ENCODE measurements at places on chromosomes 2 and 18.

- DNase-seq: no peak
Observed at GRCh38 chr2:55357927-55358326, 61.7 kb downstream of the CCDC88A start.

DNA sequence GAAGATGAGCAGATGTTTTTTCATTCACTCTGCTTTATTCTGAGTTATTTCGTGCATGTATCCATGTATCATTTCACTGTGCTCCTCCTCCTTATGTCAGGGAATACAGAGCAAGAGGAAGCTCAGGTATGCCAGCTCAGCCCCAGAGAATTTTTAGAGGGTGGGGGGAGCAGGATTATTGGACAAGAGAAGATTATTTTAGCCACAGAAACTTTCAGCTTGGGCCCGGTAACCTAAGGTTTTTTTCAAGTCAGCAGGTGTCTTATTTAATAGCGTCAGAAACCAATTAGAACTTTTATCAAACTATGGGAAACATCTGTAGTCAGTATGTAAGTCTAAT lies 232.9 kb upstream of the SIX3 start:
- DNase-seq: no peak

GRCh38 chr2:164141271-164141670 lies 405.5 kb upstream of the FIGN start:
- no peak for DNase-seq

DNA sequence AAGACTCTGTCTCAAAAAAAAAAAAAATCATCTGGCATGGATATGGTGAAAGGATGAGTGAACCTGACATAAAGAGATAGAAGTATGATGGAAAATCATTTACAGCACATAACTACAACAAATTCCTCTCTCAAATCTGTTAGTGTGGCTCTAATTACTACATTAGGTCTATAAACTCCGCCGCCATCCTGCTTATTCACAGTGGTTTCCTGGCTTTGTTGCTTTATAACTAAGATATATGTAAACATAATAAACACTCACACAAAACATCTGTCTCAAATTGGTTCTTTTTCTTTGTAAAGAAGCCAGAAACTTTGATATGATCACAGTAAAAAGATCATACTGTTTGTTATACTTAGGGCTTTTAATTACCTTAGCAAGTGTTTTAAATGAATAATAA lies 412.6 kb upstream of the FAM98A start:
- no peak for DNase-seq

DNA sequence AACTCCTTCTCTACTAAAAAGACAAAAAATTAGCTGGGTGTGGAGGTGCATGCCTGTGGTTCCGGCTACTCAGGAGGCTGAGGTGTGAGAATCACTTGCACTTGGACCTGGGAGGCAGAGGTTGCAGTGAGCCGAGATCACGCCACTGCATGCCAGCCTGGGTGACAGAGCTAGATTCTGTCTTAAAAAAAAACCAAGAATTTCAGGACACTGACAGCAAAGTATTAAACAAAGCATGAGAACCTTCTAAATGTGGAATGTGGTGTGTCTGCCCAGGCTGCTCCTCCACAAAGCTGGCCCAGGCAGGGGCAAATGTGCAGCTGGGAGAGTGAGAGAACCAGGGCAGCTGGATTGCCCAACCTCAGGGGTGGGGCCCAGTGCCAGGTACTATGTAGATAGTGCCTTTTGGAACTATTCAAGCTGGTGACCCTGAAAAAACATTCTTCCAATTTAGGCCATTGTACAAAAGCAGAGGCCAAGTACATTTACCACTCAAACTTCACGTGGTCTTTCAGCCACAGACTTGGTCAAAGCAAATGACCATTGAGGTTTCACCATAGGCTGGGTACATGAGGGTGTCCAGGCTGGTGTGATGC lies 6.7 kb upstream of the UGT1A5 start:
- DNase-seq: no peak

DNA sequence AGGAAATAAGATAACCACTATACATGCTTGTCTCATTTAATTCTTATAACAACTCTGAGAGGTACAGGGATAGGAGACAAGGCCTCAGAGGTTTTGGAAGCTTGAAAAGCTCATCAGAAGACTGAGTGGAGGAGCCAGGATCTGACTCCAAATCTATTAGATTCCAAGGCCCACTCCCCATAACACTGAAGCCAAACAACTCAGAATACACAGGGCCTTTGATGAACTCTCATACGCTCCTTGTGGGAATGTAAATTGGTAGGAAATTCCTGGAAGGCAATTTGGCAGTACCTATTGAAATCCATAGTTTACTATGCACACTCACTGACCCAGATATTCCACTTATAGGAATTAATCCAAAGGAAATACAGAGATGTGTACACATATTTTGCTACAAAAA lies 27.9 kb downstream of the WIPF1 start:
- DNase-seq: no peak

DNA sequence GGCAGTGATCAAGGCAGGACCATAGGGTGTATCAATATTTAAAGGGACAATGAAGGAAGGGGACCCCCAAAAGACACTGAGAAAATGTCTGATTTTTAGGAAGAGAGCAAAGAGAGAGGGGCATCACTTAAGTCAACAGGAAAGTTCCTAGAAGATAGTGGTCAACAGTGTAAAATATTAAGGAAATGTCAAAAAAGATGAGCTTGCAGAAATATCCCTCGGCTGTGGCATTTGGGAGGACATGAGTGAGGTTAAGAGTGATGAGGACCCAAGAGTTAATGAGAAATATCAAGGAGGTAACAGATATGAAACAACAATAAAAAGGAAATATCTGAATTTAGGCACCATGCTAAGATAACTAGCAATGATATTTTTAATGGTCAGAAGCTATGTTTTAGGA lies 339.6 kb downstream of the TGIF1 start:
- DNase-seq: no peak

DNA sequence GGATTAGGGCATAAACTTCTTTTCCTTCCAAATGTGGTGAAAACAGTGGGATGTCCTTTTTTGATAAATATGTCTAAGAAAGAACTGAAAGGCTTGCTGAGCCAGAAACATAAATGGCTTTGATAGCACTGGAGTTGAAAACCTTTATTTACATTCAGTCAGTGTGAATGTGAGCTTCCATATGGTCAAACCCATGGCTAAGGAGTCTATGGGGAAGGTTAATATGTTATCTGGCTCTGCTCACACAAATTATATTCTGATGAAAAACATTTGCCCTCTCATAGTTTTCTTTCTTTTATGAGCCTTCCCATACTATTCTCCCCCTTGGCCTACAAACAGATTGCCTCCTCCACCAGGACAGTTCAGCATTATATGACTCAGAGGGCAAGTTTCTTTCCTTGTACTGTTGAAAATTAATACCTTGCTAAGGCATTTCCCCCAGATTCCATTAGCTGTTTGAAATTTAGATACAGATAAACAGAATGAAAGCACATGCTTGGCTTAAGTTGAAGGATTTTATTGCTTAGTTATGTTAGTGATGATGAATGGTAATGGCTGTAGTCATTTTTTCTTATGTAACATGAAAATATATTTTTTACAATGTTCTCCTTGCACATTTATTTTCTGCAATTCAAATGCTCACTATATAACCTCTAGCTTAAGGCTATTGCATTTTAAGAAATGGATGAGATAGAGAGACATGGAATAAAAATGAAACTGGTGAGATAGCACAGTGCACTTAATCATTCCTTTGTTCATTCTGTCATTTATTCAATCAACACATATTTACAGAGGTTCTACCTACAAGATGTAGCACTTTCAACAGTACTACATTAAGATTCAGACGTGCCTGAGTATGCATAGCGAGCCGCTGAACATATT lies 544.1 kb downstream of the LRRTM4 start:
- DNase-seq: no peak

GRCh38 chr2:237011206-237011795 lies 74.4 kb upstream of the COPS8 start:
- no peak for DNase-seq

DNA sequence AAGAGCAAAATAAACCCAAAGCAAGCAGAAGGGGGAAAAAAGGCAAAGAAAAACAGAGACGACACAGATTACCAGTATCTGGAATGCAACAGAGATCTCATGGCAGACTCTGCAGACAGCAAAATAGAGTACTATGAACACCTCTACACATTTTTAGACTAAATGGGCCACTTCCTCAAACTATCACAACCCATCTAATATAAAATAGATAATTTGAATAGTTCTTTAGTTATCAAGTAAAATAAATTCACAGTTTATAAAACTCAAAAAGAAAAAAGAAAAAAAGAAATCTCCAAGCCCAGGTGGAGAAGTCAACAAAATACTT lies 16.6 kb downstream of the SESTD1 start:
- DNase-seq: no peak

- no peak for DNase-seq
Observed at GRCh38 chr2:43538034-43538670, 57.7 kb downstream of the THADA start.

GRCh38 chr18:49081511-49082155 lies 130.9 kb upstream of the SMAD7 start:
- DNase-seq: no peak

DNA sequence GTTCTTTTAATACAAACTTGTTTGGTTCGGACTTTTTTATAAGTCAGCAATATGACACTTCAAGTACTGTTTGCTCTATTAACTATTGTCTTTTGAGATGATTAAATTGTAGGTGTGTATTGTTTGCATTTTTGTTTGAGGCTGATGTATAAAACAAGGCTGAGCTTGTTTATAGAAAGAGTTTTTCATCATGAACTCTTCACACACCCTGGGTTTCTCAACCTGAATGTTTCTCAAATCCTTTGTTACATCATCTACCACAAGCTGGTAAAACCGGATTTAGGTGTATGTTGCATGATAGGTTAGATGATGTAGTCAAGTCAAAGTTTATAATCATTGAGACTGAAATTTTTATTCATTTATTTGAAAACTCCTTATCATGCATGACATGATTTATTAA lies 335.2 kb upstream of the LRATD1 start:
- DNase-seq: no peak

- DNase-seq: no peak
Observed at GRCh38 chr2:223915071-223915470, 30.1 kb downstream of the WDFY1 start.

- DNase-seq: no peak
Observed at GRCh38 chr2:451495-451894, 163.6 kb upstream of the ALKAL2 start.

- no peak for DNase-seq
Observed at GRCh38 chr2:102268510-102269199, 42.7 kb upstream of the IL1RL1 start.

GRCh38 chr18:47063096-47063495 lies 27.7 kb upstream of the ELOA2 start:
- no peak for DNase-seq

DNA sequence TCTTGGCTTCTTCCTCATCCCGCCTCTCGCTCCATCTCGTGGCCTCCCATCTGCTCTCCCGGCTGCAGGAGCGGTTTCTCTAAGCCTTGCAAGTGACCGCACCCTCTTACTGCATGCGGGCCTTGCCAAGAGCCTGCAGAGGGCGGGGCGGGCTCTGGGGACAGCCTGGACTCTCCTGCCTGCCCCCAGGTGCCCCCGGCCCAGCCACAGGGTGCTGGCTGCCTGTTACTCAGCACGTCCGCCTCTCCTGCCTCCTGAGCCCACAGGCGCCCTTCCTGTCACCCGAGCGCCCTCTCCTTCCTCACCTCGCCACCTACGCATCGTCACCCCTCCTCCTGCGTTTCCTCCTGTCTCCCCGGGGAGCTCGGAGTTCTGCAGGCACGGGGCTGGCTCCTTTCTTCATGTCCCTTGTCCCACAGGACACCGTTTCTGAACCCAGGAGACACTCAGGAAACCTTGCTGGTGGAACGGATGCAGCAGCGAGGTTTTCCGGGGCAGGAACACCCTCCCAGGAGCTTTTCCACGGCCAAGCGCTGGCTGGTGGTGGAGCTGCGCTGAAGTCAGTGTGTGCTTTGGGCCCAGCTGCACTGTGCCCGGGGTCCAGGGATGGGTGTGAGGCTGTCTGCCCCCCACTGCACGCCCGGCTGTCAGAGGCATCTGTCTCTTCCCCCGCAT lies 28.5 kb downstream of the HPCAL1 start:
- no peak for DNase-seq

GRCh38 chr18:44507729-44508325 lies 172.9 kb upstream of the SETBP1 start:
- DNase-seq: no peak

DNA sequence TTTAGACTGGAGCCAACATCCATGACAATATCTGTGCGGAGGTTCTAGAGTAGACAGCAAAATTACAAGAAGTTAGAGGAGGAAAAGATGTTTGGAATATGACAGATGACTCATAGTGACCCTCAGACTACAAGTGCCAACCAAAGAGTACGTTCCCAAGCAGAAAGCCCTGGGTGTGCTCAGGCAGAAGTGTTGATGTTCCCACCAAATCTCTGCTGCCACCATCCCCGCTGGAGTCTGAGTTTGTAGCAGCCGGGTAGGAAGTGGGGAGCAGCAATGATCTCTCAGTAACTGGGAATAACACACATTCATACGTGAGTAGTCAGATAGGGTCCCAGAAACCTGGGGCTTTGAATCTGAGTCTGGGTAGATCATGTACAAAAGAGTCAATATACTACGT lies 73.2 kb downstream of the XDH start:
- no peak for DNase-seq

- no peak for DNase-seq
Observed at GRCh38 chr2:111919365-111919764, 21.0 kb downstream of the MERTK start.

DNA sequence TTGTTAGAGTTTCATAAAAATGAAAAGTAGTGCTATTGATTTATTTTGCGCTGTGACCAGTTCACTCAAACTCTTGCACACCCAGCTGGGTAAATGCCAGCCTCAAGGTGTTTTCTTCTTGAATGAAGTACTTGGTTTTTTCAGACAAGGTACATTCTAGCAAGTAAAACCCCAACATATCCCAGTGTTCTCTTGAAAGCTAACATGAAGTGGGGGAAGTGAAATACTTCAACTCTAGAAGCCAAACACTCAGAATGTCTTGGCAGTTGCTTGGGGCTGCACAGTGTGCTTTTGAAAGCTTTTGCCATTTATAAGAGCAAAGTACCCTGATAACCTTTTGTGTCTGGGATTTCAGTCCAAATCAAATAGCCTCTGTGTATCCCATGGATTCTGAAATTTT lies 13.4 kb downstream of the NPAS2 start:
- DNase-seq: no peak

DNA sequence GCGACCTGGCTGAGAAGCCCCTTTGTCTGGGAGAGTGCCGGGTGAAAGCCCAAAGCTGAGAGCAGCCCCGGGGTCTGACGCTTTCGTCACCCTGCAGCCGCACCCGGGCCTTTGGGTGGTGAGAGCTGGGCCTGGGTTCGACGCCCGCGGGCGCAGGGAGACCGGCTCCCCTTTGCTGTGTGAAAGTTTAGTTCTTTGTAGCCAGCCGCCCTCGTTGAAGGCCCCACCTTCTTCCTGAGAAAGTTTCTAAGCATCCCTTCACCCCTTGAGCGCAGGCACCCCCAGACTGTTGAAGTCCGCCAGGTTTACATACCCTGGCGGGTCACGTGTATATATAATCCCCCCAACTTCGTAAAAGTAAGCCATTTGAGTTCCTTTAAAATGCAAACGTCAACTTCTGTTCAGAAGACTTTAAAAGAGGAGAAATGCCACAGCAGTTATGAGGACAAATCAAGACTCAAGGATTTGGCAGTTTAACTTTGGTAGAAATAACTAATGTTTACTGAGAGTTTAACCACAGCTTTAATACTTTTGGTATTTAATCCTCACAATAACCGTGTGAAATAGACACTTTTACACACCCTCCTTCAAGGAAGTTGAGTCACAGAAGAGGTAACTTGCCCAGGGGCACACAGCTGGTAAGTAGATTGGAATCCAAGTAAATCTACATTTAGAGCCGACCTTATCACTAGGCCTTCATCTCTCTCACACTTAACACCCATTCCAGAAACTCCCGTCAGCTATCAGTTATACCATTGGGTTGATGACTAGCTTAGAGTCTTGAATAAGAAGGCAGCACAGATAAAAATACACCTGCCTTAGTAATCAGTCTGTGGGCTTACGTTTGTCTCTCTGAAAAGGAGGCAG lies 1.1 kb upstream of the MBOAT2 start:
- DNase-seq: no peak

Data from epithelial cell of proximal tubule (primary cell).